ENCODE measurements at places on chromosomes 3 and 15.

DNA sequence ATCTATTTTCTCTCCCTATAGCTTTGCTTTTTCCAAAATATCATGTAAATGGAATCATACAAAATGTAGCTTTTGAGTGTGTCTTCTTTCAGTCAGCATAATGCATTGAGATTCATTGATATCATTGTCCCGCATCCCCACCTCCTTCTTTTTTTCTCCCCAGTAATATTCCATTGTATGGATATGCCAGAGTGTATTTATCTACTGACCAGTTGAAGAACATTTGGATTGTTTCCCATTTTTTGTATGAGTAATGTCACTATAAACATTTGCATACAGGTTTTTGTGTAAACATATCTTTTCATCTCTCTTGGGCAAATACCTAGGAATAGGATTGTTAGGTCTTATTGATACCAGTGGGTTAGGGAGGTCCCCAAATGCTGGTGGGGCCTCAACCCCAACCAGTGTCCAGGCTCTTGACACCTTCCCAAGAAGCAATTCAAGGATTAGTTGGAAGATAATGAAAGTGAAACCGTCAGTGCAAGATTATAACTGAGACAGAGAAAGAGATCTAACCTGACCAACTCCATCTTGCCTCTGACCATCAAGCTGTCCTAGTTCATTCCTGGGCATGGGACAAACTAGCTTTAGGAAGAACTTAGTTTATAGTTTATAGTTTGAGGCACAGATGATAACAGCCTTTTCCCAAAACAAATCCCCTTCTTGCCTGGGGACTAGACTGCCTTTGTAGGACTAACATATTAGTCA is 7.4 kb upstream of the SLC33A1 start:
- DNase-seq = peak; percentile 50

DNA sequence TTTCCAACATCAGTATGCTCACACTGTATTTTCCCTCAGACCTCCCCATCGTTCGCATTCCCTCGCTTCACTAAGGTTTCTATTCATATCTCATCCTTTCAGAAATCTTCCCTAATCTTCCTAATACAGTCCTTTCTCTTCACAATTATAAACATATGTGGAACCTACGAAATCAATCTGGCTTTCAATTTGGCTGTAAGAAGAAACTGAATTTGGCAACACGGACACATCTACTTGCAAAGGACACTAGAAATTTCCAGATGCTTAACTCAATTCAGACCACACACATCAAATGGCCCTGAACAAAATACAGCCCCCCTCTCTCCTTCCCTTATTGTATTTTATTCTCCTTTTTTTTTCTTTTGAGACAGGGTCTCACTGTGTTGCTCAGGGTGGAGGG is 39.1 kb upstream of the TM4SF19 start:
- no peak for DNase-seq

- DNase-seq = no peak
Observed at GRCh38 chr15:95866711-95867440, 463.6 kb upstream of the NR2F2 start.

DNA sequence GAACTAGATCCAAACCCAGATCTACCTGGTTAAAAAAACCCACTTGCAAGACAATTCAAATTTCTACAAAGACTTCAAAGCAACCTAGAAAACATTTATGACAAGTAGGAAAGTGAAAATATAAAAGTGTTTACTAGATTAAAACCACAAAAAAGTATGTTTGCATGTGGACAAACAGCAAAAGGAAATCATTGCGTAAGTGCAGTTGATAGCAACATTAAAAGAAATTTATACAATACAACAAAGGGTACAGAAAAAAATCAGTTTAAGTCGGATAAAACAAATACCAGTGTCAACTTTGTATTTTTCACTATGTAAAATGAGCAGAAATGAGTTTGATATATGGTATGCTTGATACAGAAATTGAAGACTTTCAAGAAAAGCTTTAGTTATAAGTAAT is 2.6 kb downstream of the EIF5A2 start:
- DNase-seq = peak; percentile 6
